Panc1 (cell line): ENCODE measurements at places on chromosomes 11 and 22.
A peak's percentile ranks its signal among the peaks of the same experiment; 100 is the strongest.

GRCh38 chr11:10488121-10488933 lies 33.3 kb downstream of the AMPD3 start:
- DNase-seq = peak; percentile 33

- DNase-seq = no peak
Measured at GRCh38 chr11:37533087-37533486, 935.1 kb upstream of the RAG2 start.

DNA sequence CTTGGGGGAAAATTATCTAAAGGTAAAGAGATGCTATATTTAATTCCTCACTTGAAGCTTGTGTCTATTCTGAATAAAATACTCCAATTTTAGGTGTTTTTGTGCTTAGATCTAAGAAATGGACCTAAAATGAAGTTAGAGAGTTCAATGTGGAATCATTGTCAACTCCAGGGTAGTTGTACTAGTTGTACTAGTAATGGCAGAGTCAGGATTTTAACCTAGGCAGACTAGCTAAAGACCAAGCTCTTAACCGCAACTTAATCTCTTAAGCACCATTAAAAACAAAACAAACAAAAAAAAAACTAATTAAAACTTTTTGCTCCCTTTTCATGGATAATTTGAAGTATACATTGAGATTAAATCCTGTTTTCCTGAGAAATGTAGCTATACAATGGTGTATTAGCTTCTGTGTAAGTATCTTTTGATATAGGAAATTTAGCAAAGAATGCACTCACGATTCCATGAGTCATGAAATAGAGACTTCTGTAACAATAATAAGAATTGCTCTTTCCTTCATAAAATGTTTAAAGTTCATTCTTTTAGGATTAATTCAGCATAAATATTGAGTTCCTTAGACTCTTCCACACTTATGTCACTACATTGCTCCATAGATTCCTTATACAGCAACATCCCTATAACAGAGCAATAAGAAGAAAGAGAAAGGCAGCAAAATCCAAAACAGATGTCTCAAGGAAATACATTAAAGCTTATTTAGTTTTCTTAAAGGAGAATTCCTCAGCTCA lies 26.5 kb upstream of the SOX6 start:
- DNase-seq = no peak

DNA sequence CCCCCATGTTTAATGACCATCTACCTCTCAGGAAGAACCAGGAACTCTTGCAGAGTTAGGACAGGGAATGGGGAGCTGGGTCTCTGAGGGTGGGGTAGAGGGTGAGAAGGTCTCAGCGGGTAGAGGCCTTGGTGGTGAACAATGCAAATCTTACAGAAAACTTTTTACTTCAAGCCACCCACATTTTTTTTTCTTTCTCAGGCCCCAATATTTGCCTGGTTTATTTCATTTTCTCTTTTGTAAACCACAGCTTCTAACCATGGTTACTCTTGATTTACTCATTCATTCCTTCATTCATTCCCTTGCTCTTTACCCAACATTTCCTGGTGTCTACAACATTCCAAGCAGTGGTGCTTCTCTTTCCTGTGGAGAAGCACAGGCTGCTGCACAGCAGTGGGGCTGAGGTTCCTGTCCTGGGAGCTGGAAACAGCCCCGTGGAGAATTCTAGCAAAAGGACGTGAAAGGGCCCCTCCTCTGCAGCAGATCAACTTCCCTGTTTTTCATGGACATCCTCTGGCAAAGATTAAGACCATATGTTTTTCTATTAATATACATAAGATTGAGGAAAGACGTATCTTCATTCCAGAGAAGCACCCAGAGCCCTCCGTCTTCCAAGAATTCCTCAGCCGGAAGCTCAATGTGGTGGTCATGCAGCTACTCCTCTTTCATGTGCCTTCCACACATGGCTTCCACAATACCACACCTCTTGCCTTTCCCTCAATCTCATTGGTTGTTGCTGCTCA lies 224.4 kb upstream of the SESN3 start:
- DNase-seq = no peak

DNA sequence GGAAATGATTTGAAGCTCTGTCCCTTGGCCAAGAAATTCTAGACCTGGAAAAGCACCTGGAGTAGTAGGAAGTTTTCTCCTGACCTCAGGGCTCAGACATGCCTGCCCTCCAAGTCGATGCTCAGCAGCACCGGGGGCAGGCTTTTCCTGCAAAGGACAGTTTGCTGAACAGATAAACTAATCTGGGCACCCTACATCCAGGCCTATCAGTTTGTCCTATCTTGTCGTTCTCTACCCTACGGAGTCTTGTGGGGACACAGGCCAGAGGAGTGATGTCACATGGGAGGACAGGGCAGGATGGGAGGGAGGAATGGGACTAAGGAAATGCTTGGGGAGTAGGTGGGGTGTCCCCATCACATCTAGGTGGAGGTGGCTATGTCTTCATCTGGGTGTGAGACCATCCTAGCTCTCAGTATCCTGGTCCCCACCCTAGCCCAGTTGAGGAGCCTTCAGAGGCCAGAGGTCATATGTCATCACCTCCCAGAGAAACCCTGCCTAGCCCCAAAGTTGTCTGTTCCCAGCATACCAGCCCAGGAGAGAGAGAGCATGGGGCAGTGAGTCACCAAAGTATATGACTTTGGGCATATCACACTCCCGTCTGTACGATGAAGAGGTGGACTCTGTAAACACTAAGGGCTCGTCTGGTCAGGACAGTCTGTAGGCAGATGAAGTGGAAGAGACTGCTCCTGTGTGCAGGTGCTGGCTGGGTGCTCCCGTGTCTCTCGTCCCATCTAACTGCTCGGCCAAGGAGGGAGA lies 18.1 kb upstream of the FCHSD2 start:
- DNase-seq = no peak

GRCh38 chr11:20002312-20003216 lies 157.7 kb downstream of the DBX1 start:
- DNase-seq = no peak

DNA sequence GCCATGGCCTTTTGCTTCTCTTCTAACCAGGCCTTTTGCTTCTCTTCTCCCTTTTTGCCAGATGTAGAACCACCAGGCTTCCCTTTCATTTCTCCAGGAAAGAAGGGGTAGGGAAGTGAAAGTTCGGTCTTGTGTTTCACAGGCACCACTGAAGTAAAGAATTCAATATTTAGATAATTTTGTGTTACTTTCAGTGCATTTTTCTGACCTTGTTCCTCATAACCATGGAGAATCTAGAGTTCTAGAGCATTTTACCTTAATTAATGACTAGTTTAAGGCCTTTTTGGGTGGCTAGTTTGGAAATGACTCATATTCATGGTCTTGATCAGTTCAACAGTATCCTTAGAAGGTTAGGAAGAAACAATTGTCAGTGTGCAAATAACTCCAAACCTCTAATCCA lies 22.7 kb downstream of the GRAMD1B start:
- DNase-seq = no peak

DNA sequence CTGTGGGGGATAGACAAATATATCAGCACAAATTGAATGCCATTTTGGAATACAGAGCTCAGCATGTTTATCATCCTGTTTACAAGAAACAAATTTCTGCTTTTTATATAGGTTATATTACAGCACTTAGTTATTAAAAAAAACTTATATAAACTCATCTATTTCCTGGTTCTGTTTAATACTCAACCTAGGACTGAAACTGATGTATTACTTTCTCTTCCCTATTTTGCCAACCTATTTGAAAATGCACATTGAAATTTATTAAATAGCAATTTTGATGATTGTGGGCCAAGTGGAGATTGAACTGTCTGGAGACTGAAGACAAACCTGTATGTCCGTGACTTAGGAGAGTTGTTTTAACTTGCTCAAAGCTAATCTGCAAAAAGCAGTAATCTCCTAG lies 288.3 kb upstream of the ANO3 start:
- DNase-seq = no peak

DNA sequence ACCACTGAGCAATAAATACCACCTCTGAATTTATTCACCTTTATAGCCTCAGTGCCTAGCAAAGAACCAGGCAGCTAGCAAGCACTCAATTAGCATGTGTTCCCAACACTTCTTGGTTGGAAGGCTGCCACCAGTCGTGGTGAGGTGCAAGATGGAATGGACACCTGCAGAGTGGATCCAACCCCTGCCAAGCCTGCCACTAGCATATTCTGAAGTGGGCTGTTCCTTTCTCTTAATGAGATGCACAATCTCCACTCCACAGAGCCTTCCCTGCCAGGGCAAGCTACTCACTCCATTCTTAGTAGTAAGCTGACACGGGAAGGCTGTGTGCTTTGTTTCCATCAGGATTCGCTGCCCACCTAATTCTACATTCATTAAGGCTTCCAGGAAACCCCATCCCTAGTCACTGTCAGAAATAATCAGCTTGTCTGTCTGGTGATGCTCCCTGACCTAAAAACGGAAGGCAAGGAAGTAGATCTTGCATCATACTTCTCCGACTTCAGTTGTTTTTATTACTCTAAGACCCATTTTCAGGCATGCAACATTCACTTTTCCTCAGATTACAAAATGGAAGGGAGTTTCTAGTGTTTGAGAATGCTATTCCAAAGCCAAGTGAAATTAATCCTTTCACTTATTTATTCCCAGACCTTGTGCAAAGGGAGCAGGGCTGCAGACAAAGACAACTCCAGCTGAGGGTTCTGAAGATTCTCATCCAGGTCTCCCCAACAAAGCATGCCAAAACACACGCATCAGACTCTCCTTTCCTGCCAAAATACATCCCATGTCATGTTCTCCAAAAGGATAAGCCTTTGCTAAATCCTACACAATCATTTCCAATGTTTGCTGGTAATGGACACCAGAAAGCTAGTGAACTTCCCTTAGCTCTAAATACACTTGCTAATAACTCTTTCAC lies 128.0 kb downstream of the TENM4 start:
- DNase-seq = no peak

DNA sequence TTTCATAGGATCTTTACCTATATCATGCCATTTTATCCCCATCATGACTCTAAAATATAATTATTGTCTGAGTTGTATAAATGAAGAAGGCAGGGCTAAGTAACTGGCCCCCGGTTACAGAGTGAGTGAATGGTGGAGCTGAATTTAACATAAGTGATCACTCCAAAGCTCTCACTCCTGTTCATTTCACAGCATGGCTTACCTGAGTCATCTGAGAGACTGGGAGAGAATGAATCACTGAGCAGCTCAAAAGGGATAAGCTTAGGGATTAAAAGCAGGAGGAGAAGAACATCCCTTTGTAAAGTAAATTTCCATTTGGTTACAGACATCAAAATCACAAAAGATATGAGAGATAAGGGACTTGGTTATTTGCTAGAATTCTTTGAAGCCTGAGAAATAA lies 294.0 kb upstream of the CTSC start:
- DNase-seq = no peak

DNA sequence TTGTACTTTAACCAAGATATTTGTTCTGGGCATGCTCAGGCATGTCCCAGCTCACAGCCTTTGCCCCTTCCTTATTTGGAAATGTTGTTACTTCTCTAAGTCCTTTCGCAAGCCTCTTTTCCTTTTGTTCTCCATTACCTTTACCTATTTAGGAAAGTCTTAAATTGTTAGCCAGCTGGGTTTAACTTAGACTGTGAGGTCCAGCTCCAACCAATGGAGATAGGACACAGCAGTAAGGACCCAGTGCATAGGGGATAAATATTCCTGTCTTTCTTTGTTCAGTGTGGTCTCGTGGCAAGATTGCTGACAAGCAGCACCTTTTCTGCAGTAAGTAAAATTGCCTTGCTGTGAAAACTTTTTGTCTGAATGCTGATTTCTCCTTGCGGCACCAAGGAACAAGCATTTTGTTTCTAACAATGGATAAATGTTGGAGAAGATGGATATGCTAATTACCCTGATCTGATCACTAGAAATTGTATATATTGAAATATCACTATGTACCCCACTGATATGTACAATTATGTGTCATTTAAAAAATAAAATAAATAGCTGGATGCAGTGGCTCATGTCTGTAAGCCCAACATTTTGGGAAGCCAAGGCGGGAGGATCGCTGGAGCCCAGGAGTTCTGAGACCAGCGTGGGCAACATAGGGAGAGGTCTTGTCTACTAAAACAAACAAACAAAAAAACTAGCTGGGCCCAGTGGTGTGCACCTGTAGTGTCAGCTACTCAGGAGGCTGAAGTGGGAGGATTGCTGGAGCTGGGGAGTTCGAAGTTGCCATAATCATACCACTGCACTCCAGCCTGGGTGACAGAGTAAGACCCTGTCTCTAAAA lies 31.9 kb upstream of the FTH1 start:
- DNase-seq = no peak

GRCh38 chr11:19013181-19013857 lies 47.2 kb downstream of the MRGPRX2 start:
- DNase-seq = no peak

GRCh38 chr11:13784441-13784840 lies 116.0 kb downstream of the FAR1 start:
- DNase-seq = no peak

DNA sequence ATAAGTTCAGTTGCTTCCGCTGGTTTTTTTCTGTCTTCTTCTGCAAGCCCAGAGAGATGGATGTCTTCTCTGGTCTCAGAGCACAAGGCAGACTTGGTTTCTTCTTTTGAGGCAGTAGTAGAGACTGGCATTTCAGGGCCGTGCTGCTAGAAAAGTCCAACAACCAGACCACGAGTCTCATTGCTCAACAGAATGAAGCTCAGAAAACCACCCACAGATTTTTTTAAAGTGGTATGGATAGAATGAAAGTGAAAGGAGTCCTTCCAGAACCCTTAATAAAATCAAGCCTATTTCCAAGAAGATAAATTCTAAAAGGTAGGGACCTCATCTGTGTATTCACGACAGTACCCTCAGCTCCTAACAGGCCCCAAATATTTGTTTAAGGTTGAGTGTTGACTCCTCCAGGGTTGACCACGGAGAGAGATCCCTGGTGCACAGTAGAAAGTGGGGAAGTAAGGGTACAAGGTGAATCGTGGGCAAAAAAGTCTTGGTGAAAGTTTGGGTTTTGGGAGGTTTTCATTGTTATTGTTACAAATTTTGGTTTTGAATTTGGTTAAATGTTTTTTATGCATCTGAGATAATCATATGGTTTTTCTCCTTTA lies 43.6 kb upstream of the DDX6 start:
- DNase-seq = no peak

- no peak for DNase-seq
Measured at GRCh38 chr11:102810950-102811660, 13.1 kb upstream of the MMP1 start.

DNA sequence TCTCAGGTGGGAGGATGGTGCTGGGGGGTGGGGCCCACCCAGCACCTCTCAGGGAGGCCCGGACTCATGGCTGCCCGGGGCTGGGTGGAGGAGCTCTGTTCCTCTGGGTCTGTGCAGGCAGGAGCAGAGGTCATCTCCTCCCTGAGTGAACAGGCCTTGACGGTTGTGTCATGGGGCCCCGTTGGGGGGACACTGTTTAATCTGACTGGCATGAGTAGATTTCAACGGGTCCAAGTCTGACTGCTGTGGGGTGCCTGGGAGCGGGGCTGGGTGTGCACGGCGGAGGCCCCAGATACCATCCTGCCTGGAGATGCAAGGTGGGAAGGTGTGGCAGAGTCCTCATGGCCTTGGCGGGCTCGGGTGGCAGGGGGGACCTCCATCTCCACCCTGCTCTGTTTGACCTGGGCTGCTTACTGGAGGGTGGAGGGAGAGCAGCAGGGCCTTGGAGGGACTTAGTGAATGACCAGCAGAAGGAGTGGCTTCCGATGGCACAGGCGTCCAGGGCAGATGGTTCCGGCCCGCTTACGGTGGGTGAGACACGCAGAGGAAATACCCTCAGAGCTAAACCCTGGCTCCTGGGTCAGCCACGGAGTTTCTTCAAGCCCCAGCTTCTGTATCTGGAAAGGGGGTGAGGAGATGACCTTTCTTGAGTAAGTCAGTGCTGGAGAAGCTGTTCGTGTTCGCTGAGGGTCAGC lies 48.7 kb downstream of the SMIM38 start:
- no peak for DNase-seq

- no peak for DNase-seq
Measured at GRCh38 chr22:31139066-31139465, 1.2 kb downstream of the PLA2G3 start.
